Activated CD4-positive, alpha-beta T cell treated with anti-CD3 and anti-CD28 coated beads, Interleukin-2, amount 50 U/mL, for 16 hours (primary cell): ENCODE measurements at places on chromosomes 3 and 15.

GRCh38 chr15:75776065-75776423 lies 63.4 kb upstream of the CSPG4 start:
- DNase-seq: no peak

- no peak for DNase-seq
Measured at GRCh38 chr3:103672346-103672745, 1237.5 kb downstream of the ZPLD1 start.

GRCh38 chr3:149352556-149352955 lies 19.1 kb upstream of the TM4SF18 start:
- peak; percentile 45 for DNase-seq

- DNase-seq: no peak
Measured at GRCh38 chr15:47333734-47334133, 383.6 kb upstream of the SEMA6D start.

DNA sequence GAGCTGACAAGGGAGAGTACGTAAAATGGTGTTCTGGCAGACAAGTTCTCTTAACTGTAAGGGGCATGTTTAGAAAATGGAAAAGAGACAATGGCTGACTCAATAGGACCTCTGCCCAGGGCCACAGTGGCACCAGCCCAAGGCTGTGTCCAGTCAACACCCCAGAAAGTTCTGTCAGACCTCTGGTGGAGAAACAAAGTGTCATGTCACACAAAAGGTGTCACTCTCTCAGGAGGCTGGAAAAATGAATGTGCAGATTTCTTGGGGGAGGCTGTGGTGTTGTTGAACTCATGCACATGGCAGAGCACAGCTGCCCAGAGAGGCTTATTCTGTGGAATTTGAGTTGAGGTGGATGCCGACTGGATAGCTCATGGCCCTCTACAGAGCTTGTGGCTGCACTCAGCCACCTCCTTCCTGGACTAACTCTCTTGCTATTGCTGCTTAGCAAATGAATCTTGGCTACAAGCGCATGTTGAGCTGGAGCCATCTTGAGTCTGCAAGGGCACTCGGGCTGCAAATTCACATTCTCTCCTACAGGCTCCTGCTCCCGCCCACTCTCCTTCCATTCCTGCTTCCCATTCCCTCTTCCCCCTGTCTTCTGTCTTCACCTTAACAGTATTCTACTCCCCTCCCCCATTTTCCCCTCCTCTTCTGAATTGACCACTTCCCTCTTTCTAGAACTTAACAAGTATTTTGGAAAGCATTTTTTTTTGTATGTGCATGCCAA lies 55.8 kb upstream of the SLC7A14 start:
- no peak for DNase-seq

- DNase-seq: peak; percentile 3
Measured at GRCh38 chr3:60250810-60251209, 1000.4 kb downstream of the FHIT start.

GRCh38 chr3:20488151-20488550 lies 302.1 kb upstream of the SGO1 start:
- DNase-seq: no peak

GRCh38 chr3:186077466-186077865 lies 31.4 kb downstream of the ETV5 start:
- no peak for DNase-seq

GRCh38 chr15:55248895-55249294 lies 40.7 kb downstream of the RAB27A start:
- DNase-seq: no peak

DNA sequence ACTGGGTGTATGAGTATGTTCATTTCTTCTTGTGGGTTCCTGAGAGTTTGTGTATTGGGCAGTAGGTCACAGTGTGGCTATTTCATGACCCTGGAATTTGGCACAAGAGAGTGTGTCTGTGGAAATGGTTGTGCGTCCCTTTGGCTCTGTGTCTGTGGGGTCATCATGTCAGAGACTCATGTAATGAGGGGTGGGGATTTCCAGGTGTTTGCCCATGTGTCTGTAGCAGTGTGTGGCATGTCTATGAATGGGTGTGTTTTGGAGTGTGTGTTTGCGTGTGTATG lies 1.3 kb upstream of the GATA2 start:
- DNase-seq: no peak

DNA sequence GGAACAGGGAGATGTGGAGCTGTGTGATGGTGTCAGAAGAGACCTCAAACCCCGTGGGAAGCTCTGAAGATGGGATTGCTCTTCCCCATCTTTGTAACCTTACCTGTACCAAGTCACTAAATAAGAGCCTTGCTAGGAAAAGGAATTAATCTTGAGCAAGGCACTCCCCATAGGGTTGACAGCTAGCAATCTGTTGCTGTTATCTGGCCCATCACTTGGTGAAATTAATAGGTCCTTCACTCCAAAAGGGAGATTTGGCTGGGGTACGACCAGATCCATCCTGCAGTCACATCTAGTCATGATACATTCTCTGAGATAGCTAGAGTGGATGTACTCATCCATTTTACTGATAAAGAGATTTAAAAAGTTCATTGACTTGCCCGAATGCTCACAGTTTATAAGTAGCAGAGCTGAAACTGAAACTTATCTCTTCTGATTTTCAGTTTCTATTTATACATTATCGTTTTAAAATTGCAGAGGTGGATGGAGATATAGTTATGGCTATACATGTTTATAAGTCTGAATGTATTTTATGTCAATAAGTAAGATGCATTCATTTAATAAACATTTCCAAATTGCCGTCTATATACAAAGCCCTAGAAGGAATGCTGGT lies 299.1 kb upstream of the MCTP2 start:
- DNase-seq: peak; percentile 0

- no peak for DNase-seq
Measured at GRCh38 chr3:76694063-76694462, 345.8 kb upstream of the ROBO2 start.

DNA sequence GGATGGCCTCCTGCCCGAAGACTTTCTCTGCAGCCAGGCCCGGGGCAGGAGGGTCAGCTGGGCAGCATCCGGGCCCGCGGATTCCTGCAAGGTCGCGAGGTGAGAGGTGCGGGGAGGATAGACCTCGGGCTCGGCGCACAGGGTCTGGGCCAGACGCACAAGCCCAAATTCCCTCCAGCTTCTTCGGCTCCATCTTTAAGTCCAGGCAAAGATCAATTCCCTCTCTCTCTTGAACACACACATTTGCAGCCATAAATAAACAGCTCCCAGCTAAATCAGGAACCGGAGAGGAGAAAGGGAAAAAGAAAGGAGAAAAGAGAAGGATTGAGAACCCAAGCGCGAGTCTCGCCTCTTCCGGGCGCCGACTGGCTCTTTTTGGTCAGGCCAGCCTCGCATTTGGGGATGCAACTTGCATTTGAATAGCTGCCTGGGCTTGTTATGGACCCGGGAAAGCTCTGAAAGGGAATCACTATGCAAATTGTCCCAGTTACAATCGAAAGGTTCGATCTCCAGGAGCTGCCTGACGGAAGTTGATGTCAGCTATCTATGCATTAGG lies 14.5 kb upstream of the ONECUT1 start:
- DNase-seq: no peak

DNA sequence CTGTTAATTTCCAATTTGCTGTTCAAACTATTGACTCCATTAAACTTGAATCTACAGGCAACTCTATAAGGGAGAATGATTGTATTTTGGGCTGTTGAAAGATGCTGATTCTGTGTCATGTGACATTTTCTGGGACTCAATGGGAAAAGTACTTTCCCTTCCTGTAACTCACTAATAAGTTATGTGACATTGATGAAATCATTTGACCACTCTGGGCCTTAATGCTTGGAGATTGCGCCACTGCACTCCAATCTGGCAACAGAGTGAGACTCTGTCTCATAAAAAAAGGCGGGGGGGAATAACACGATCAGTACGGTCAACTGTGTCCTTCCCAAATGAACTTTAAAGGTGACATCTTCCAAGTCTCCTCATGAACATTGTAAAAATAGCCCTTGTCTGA lies 215.2 kb upstream of the SGO1 start:
- no peak for DNase-seq

GRCh38 chr3:133460809-133461208 lies 61.0 kb downstream of the BFSP2 start:
- peak; percentile 60 for DNase-seq

- no peak for DNase-seq
Measured at GRCh38 chr3:5977331-5977730, 789.8 kb downstream of the EDEM1 start.

DNA sequence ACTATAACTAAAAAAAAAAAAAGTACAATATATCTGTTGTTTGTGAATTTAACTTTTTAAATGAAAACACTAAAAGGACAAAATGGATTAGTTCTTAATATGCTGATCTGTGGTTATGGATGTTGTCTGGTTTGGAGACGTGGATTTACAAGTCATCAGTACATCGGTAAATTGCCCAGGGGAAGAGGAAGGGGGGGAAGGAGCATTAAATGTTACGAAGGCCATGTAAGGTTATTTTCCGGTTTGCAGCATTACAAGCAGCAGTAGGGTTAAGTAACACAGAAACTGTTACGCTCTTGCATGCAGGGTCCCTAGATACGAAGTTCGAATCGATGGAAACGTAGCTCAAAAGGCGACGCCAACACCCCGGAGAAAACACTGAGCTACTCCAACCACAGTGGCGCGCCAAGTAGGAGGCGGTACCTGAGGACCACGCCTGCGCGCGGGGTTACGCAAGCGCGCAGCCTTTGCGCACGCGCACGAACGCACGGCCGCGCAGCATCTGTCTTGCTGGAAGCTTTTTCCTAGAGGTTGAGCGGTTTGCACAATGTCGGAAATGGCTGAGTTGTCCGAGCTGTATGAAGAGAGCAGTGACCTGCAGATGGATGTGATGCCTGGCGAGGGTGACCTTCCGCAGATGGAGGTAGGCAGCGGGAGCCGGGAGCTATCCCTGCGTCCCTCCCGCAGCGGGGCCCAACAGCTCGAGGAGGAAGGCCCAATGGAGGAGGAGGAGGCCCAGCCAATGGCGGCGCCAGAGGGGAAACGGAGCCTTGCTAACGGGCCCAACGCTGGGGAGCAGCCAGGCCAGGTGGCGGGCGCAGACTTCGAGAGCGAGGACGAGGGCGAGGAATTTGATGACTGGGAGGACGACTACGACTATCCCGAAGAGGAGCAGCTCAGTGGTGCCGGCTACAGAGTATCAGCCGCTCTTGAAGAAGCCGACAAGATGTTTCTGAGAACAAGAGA lies at the start of gene EID1:
Gene EID1, plus strand, starts transcription at position 505 of the 966 bp plus-strand sequence. Its CDS starts 43 bp downstream, at position 548.
- peak; percentile 96 for DNase-seq

GRCh38 chr15:36301947-36302346 lies 277.5 kb upstream of the CDIN1 start:
- no peak for DNase-seq

DNA sequence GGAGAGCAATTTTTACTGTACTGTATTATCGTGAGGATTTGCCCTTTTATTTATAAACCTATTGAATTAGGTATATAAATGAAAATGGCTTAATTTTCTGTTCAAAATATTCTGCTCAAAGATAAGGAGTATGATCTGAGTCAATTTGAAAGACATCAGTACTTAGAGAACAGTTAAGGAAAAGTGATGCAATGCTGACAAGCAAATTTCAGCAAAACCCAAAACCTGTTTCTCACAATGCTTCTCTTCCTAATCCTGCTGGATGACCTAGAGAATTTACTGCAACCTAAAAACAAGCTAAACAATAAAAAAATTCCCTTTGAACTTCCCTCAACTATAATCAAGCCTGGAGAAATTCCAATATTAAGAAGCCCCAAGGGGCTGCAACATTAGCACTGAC lies 82.7 kb downstream of the RFX7 start:
- no peak for DNase-seq

GRCh38 chr3:156834962-156835535 lies 8.9 kb downstream of the LEKR1 start:
- no peak for DNase-seq
